ENCODE measurements at places on chromosomes 16 and 17. TPM values are rescaled to one million over a fixed set of nuclear protein-coding genes. Genes with fewer than 3 reads are reported as not detected.

DNA sequence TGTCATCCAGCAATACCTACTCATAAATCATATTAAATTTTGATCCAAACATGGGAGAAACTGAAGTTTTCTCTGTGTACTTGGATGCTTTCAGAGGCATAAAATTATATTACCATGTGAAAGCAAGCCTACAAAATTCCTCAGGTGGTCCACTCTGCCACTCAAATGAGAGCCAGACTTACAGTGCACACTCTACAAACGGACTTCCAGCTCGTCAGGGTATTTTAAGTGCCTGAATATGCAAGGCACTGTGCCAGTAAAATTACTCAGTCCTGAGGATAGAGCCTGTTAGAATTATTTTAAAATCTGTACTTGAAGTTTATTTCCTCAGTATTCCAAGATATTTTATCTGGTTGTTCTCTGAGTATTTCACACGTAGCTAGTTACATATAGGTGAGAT lies 54.5 kb downstream of the TENT4B start:
- H3K4me3 ChIP-seq: no peak overlapping the region
- H3K36me3 ChIP-seq: peaks cover 9% of the 10 kb centered on the region
- no peaks in the 10 kb centered on the region for H3K27me3 ChIP-seq
- no peak for DNase-seq
- no peak overlapping the region for H3K27ac ChIP-seq
- peaks cover 32% of the 10 kb centered on the region for H3K4me1 ChIP-seq

ZPBP2 gene
- total RNA-seq: 1.0 TPM

GDPD3 gene
- 9.9 TPM for total RNA-seq

EVPL gene
- 0.02 TPM for total RNA-seq

DNA sequence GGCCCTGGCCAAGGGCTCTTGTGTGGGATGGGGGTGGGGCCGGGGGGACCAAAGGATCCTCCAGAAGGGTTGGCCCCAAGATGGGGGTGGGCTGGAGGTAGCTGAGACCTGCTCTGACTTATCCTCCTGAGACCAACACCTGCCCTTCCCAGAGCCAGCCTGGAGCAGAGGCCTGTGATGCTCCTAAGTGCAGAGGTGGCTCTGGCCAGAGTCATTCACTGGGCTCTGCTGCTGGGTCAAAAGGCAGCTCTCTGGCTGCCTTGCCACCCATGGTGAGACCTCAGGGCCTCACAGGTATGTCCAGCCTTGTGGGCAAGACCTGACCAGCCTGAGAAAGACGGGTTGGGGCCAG lies 393 bp downstream of the SERPINF2 start:
- no peak for DNase-seq
- H3K4me3 ChIP-seq: no peak overlapping the region
- H3K27ac ChIP-seq: no peak overlapping the region

- peak overlapping the region; percentile 92 for H3K27ac ChIP-seq
- DNase-seq: peak; percentile 87
- peaks cover 57% of the 10 kb centered on the region for H3K4me1 ChIP-seq
- H3K27me3 ChIP-seq: no peaks in the 10 kb centered on the region
- peaks cover 54% of the 10 kb centered on the region for H3K36me3 ChIP-seq
Observed at GRCh38 chr17:44209786-44210341, 9.6 kb downstream of the UBTF start.

CA5A gene
- total RNA-seq: not detected
